ENCODE measurements at places on chromosomes 6 and 20.
A peak's percentile ranks its signal among the peaks of the same experiment; 100 is the strongest.

GRCh38 chr20:53933232-53933846 lies 137.1 kb downstream of the BCAS1 start:
- no peak for DNase-seq

DNA sequence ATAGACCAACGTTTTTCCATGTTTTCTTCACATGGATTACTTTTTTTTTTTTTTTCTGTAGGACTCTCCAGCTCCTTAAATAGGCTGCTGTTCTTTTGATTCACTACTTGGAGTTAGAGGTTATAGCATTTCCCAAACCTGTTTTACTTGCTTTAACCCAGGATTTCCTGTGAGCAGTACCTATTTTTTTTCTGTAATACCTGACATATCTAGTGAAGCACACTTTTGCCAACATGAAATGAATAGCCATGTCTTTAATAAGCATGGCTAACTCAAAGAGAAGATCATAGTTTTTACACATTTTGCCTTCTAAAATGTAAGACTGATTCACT lies 137.0 kb downstream of the FOXA2 start:
- DNase-seq = no peak

DNA sequence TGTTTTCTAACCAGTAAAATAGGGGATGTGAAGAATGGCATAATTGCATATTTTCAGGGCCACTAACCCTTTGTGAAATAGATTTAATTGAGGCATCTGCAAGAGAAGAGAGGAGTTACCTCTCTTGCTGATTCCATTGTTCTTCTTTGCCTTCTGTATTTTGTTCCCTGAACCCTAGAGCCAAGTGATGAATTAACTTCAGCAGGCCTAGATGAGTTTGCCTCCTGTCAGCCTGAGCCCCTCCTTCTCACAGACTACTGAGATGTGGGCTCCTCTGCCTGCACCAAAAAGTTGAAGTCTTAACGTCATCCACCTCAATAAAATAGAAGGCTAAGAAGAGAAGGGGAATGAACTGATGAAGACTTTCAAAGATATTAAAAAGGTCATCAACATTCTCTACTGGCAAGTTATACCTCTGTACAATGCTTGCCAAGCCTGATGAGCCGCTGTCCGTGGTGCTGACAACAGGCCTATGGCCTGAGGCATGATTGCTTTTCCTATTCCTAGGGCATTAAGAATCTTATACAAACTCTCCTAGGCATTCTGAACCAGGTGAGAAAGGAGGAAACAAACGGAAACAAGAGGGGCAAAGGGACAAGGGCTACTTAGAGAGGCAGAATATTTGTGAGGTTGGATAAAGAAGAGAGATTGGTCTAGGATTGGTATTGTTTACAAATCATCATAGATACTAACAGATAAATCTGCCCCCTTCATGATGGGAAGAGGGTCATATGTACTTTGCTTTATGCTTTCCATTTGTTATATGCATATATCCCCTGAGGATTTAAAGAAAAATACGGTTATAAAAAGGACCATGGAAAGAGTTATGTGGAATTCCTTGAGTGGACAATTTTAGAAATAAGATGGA lies 46.8 kb downstream of the CD24 start:
- DNase-seq = peak; percentile 2

- DNase-seq = no peak
These were observed 11.0 kb downstream of the SLC29A1 start for GRCh38 chr6:44234101-44235025.

GRCh38 chr6:72636215-72636614 lies 14.4 kb downstream of the KCNQ5 start:
- DNase-seq = no peak

DNA sequence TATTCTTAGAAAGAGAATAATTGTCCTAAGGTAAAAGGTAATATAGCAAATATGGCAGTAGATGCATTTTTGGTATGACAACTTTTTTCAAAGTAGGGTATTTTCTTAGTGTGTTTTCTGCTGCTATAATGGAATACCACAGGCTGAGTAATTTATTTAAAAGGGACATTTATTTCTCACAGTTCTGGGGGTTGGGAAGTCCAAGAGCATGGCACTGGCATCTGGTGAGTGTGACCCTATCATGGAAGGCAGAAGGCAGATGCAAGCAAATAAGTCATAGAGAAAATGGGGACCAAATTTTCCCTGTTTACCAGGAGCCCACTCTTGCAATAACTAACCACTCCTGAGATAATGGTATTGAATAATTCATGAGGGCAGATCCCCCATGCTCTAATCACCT lies 922.5 kb upstream of the MAN1A1 start:
- DNase-seq = no peak

DNA sequence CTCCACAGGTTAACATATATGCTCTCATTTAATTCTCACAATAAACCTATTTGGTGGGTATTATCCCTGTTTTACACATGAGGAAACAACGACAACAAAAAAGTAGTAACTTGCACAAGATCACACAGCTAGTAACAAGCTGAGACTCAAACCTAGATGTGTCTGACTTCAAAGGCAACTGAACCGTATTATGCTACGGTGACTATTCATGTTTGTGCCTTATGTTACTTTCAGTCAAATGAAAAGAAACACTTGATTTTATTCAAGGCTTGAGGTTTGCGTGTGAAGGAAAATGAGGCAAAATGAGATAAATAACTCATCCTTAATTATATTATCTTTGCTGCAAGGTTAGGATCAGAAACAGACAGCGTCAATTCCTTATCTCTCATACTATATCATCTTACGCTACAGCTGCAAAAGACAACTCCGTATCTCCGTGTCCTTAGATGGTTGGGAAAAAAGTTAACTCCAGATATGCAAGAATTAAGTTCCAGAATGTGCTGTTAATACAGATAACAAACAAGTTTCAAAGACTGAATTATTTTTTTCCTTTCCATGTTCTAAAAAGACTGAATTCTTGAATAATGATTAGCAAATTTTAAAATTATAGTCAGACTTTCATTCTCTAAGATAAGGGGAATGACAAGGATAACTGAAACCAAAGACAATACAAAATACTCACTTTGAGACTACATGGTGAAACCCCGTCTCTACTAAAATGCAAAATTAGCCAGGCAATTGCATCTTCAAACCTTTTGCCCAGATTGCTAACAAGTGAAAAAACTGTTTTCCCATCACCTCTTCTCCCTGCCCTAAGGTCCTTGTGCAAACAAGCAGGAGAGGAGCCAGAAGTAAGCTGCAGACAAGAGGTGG lies 27.8 kb downstream of the STAU1 start:
- DNase-seq = no peak

GRCh38 chr6:142697922-142698321 lies 247.1 kb downstream of the HIVEP2 start:
- no peak for DNase-seq

DNA sequence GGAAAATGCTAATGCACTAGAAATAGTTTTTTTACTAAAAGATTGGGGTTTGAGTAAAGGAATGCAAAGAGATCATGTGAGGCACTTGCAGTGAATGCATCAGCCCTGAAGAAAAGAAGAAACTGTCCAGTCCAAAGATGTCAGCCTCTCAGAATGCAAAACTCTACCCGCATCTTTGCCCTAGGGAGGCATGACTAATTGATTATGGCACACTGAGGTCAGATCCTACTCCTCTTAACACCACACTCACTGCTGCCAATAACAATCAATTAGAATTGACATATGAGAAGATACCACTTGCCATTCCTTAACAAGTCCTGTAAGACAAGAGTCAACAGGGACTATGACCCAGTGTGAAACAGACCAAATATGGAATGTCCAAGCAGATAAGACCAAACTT lies 262.3 kb upstream of the PLN start:
- DNase-seq = no peak

DNA sequence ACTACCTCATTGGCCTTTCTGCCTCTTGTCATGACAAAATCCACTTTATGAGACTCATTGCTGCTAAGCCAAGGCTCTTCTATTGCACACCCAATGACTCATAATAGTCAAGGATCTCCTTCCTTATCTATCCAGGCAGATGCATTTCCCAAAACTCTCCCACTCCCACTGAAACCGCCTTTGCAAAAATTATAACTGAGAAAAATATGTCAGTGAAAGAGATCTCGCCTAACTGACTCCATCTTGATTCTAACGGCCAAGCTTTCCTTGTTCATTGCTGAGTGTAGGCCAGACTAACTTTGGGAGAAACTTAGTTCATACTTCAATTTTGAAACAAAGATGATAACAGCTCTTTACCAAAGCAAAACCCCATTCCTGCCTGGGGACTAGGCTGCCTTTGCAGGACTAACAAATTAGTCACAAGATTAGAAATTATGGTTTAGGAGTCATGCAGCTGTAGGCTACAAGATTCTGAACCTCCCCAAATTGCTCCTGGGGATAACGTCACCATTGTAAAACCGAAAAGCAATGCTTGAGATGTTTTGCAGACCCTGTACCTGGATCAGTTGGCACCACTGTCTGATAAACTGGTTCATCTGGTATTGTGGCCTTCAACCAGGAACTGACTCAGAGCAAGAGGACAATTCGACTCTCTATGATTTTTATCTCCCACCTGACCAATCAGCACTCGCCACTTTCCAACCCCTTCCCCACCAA lies 47.1 kb downstream of the HAO1 start:
- no peak for DNase-seq

GRCh38 chr6:150293019-150293418 lies 75.8 kb upstream of the IYD start:
- DNase-seq = no peak

- DNase-seq = no peak
These were observed 15.2 kb downstream of the HNF4A start for GRCh38 chr20:44370639-44371218.

DNA sequence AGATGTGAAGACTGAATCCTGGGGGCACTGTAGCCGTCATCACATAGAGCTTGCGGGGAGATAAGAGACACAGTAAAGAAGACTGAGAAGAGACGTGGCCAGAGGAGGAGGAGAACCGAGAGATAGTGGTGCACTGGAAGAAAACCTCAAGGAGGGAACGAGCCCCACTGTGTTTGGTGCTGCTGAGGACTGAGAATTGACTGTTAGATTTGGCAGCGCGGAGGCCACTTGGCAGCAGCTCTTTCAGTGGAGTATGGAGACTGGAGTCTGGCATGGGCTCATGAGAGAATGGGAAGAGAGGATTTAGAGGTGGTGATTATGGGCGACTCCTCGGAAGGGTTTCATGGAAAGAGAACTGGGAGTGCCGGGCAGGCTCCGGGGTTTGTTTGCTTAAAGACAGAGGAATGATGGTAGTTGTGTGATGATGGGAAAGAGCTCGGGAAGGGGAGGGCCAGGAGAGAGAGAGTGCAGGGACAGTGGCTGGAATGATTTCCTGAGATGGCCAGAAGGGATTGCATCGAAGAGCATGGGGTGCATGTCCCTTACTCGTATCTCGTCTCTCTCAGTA lies 18.0 kb downstream of the CDYL start:
- no peak for DNase-seq

- no peak for DNase-seq
These were observed 70.0 kb upstream of the CD2AP start for GRCh38 chr6:47407300-47408281.

DNA sequence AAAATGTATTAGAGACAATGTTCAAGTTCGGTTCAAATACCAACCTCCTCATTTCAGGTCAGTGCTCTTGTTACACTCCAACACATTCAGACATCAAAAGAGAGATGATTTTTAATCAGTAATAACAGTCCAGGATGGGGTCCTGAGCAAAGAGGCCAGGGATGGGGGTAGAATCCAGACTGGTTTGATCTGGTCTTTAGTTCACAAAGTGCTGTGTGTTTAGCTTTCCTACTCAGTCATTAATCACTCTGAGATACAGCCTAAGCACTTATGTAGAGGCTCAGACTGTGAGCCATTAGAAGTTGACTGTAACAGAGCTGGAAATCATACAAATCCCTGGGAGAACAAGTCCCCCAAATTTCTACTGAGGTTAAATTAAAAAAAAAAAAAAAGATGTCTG lies 241.6 kb downstream of the PTPRK start:
- DNase-seq = no peak

GRCh38 chr20:10611357-10611756 lies 62.4 kb downstream of the JAG1 start:
- DNase-seq = no peak

DNA sequence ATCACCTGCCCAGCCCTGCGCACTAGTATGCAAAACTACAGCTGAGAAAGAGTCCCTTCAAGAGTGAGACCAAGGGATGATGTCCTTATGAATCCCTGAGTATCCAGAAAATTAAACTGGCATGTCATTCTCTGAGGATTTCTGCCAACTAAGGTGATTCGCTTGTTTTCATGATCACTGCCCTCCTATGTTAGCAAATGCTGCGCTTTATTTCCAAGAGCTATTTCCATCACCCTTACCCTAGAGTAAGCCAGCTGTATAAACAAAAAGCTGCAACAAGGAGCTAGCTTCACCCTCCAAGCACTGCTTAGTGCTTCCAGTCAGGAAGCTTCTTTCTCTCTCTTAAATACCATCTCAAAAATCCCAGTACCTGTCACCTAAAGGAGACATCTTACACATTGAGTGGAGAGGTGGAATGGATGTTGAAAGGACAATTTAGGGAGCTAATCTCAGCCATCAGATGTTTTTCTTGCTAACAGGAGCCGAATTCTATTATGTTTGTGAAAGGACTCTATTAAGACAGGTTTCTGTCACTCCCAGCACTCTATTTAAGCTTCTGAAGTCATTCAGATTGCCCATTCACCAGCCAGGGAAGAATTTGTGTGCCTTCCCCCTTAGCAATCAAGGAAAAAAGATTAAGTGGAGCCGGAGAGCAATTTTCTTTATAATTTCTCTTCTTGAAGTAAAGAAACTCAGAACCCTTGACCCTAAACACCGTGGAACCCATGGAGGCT lies 322.2 kb downstream of the NRN1 start:
- DNase-seq = no peak

DNA sequence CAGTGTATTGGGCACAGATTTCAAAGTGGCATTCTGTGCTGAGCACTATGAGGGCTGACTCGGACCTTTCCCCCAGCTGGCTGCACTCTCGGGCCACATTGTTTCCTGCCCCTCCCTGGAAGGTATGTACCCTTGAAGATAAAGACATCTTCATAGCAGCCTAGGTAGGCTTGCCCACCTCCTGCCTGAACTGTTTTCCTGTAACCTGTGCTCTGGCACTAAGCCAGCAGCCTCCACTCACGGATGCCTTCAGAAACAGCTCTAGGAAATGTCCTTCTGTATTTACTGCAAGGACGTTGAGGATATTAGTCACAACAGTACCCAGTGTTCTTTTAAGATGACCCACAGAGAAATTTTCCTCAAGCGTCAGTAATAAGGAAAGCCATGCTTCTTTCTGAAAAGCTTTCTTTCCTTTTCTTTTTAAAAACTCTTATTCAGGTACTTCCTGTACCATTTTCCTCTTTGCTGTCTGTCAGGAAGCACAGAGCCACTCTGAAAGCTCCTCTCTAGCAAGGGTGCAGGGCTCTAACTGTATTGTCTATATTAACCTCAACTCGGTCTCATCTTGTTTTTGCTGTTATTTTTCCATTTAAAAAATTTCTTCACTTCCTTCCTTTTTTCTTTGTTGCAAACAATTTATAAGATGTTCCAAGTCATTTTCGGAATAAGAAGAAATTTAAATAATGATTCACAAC lies 43.5 kb downstream of the TTI1 start:
- no peak for DNase-seq

- DNase-seq = peak; percentile 7
These were observed 52.6 kb upstream of the MAFB start for GRCh38 chr20:40741507-40742106.

GRCh38 chr20:54140067-54140466 lies 33.7 kb downstream of the CYP24A1 start:
- no peak for DNase-seq

Measured in T-cell (primary cell).